Activated T-cell treated with anti-CD3 and anti-CD28 coated beads for 24 hours (primary cell): ENCODE measurements at places on chromosomes 5 and 9.

GRCh38 chr5:111855356-111855755 lies 98.4 kb upstream of the NREP start:
- DNase-seq = no peak

DNA sequence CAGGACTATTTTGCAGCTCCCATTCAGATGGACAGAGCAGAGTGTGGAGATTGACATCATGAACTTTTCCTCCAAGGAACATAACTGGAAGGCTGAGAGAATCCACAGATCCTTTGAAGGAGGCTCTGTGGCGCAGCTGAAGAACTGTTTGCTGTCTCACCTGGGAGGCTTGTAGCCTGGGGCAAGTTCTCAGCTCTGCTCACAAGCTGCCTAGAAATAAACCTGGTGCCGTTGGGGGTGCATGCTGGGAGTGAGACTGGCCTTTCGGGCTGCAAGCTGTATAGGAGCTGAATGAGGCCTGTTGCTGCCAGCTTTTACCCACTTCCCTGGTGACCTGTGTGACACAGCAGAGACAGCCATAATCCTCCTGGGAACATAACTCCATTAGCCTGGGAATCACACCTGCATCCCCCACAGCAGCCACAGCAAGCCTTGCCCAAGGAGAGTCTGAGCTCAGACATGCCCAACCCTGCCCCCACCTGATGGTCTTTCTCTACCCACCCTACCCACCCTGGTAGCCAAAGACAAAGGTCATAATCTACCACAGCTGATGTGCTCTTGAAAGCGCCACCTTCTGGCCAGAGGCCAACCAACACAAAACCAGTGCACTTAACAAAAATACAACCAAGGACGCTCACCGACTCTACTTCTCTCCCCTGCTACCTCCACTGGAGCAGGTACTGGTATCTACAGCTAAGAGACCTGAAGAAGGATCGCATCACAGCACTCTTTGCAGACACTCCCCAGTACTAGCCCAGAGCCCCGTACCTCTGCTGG lies 205.1 kb upstream of the MRPS30 start:
- DNase-seq = no peak

DNA sequence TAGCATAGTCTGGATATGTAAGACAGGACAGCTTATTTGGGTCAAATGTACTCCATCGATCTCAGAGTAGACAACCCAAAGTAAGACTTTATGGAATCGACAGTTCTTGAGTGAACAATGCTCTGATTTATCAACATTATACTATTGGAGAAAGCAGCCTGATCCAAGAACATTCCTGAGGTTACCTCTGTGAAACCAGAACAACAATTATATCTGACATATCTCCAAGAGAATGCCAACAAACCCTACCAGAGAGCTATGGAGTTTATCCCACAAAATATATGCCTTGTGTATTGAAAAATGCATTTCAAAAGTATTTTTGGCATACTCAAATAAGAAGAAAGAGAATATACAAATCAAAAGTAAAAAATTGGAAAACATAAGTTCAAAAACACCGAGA lies 1985.9 kb downstream of the EFNA5 start:
- no peak for DNase-seq

DNA sequence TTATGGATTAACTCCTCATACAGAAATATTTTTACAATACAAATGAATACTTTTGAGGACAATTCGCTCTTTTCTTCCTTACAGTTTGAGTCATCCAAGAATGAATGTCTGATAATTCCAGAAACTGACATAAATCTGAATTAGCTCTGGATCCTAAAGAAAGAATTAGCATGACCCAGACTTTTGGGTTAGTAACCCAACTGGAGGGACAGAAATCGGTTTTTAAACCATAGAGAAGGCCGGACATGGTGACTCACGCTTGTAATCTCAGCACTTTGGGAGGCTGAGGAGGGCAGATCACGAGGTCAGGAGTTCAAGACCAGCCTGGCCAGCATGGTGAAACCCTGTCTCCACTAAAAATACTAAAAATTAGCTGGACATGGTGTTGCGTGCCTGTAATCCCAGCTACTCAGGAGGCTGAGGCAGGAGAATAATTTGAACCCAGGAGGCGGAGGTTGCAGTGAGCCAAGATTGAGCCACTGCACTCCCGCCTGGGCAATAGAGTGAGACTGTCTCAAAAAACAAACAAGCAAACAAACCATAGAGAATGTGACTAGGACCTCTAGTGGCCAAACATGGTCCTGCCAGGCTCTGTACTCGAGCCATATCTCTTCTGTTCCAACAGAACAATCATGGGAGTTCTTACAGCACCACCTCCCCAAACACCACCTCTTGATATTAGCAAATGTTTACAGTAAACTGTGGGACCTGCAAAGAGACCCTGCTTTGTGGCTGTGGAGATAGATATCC lies 44.8 kb downstream of the LURAP1L start:
- DNase-seq = no peak

- no peak for DNase-seq
Measured at GRCh38 chr5:142847898-142848790, 78.0 kb downstream of the ARHGAP26 start.

DNA sequence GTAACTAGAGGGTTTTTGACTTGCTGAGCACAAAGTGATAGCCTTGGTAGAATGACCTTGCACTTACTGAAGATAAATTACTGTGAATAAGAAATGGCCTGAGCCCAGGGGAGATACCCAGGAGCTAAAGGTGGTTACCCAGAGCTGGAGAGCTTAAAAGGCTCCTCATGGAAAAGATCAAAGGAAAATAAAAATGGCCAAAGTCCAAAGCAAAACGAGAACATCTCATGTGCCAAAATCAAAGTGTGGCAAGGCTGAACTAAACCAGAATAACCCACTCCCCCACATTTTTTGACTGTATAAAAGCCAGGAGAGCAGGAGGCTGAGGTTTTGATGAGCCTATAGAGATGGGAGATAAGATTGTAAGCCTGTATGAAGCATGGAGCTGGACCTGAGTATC lies 14.4 kb downstream of the IDNK start:
- DNase-seq = no peak

- no peak for DNase-seq
Measured at GRCh38 chr9:79220666-79221065, 351.1 kb upstream of the TLE4 start.

DNA sequence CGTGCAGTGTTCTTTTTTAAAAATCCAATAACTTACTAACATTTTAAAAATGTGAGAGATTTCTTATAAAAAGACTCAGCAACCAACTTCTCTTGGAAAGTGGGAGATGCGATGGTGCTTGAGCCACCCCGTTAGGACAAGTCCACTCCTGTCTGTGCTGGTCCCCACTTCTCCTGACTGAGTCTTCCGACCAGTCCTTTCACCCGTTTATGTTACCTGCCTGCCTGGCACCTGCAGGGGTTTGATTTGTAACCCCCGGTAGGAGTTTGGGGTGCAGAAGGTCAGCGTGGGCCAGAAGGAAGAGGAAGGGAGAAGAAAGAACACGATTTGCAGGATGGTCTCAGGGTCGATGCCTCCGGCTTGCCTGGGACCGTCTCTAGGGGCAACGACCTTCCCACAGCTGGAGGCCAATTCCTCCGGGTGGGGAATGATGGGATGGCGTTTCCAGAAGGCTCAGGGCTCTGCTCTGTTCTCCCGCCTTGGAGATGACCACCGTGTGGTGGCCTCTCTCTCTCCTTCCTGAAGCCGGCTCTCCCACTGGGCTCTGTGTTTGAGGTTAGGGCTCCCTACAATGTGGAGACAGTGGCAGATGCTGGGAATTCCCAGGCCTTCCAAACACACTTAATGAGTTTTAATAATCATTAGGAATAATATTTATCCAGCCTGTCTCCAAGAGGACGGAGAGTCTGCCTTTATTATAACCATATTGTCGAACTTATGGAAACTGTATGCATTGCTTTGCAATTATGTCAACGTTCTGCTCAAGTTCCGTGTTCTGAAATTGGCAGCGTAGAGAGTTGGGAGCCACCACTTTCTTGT lies 14.8 kb downstream of the COL27A1 start:
- no peak for DNase-seq

GRCh38 chr5:142830241-142831008 lies 60.2 kb downstream of the ARHGAP26 start:
- DNase-seq = no peak

DNA sequence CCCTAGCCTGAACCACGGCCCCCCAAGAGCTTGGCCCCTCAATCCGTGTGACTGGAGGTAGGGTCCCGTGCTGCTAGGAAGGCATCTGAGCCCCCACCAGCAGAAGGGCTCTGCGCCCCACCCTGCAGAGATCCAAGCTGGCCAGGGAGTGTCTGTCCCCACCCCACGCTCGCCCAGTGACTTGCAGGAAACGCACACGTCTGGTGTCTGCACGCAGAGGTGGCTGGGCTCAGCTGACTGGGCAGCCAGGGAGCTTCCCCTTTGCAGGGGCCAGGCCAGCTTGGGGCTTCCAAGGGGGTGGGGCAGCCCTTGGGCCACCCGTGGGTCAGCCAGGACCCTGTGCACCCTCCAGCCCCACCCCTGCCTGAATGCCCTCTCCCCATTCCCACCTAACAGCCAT lies 24.3 kb downstream of the NOTCH1 start:
- no peak for DNase-seq
